Stimulated activated CD8-positive, alpha-beta memory T cell treated with anti-CD3 and anti-CD28 coated beads, Interleukin-15, amount 100 ng/mL, for 24 hours (primary cell): ENCODE measurements at places on chromosomes 1 and 21.

DNA sequence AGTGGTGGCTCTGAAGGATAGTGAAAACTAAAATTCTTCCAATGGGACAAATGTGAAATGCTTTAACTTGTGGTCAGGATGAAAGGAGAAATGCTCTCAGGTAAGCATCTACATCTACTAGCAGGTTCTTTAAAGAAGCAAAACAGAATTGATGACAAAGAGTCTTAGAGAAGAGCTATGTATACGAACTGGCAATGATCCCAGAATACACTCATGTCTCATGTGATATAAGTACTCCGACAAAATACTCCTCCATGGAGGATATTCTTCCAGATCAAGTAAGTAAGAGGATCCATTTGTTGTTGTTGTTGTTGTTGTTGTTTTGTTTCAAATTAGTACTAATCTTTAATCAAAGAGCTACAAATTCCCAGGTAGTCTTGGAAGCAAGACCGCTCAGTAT lies 174.0 kb upstream of the ATP1B1 start:
- DNase-seq = no peak

DNA sequence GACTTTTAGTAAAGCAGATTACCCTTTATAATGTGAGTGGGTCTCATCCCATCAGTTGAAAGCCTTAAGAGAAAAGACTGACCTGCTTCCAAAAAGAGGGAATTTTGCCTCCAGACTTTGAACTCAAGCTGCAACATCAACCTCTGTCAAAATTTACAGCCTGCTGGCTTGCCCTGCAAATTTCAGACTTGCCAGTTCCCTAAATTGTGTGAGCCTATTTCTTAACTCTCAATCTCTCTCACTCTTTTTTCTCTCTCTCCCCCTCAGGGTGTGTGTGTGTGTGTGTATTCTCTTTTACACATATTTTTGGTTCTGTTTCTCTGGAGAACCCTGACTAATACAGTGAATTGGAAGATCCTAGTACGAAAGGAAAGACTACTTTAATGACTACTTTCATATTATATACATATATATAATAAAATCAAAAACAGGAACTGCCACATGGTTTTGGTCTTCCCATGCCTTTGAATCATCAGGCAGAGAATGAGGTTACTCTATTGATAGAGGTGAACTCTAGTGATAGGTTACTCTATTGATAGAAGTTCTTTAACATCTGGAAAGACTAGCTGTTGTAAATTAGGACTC lies 6.4 kb downstream of the OR2C3 start:
- no peak for DNase-seq

- DNase-seq = no peak
These were observed 83.9 kb downstream of the FASLG start for GRCh38 chr1:172742599-172743500.

DNA sequence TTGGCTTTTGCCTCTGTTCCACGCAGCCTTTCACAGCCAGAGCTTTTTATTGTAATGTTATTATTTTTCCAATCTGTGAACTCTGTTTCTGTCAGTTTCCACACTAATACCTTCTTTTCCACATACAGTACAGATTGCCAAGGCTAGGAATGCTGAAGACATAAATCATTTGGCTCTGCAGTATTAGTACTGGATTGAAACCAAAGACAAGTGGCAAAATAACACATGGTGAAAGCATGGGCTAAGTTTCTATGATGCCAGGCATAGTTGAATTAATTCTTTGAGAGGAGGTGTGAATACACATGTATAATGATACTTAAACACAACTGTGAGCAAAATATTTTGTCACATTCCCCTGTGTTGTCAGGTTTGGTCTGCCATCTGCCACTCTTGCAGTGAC lies 73.5 kb downstream of the TMEM200B start:
- DNase-seq = no peak

DNA sequence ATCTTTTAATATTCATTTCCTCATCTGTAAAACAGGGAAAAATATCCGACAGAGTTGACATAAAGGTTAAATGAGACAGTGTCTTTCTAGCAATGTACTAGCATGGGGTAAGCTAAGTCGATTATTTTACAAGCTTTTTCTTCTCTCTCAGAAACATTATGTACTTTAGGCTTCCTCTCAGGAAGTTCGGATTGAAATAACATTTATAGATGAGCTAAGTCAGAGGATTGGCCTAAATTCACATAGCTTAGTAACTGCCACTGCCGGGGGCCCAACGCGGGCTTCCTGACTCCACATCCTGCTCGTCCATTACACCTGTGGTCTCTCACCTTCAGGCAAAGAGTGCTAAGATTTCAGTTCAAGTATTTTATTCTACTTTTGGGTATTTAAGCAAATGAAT lies 462.3 kb upstream of the NFIA start:
- DNase-seq = no peak

DNA sequence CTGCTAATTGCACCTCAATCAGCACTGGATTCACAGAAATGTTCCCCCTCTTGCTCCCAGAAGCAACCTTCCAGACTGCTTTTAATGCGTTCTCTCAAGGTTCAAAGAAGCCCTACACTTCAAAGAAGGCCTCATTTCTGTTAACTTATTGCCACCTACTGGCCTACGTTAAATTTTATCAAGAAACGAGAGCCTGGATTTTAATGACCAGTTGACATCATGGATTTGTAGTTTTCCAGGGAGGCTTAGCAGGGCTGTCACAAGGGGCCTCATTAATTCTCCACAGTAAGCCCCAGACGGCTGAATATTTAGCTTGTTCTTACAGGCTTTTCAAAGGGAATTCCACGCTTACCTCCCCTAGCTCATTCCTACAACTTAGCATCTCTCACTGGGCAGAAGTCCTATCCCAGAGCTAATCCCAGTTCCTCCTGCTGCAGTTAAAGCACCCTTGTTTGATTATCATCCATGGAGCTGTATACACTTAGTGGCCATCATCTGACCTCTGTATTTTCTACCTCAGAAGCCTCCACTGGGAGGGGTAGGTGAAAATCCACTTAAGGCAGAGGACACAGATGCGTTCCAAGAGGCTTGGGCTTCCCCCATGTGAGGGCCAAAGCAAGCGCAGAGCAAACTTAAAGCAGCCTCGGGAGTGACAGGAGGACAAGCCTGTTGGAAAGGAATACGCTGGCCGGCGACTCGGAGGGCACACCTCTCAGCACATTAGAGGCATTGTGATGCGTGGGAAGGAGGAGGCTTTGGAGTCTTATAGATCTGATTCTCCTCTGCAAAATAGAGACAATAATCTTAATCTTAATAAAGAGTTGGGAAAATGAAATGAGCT lies 32.2 kb upstream of the CYP4X1 start:
- DNase-seq = no peak

GRCh38 chr1:75172556-75172955 lies 38.4 kb downstream of the LHX8 start:
- no peak for DNase-seq

- DNase-seq = no peak
These were observed 410.4 kb downstream of the DUSP10 start for GRCh38 chr1:221331273-221332183.
